Amniotic epithelial cell (primary cell): ENCODE measurements at places on chromosomes 5 and 9.
A peak's percentile ranks its signal among the peaks of the same experiment; 100 is the strongest.

GRCh38 chr5:53936481-53937352 lies 373.7 kb downstream of the ARL15 start:
- DNase-seq = no peak

- DNase-seq = peak; percentile 56
Measured at GRCh38 chr5:81517462-81517861, 123.5 kb upstream of the ACOT12 start.

- DNase-seq = no peak
Measured at GRCh38 chr5:146959360-146959759, 80.8 kb upstream of the PPP2R2B start.

- no peak for DNase-seq
Measured at GRCh38 chr5:79973511-79973910, 17.6 kb downstream of the MTX3 start.

DNA sequence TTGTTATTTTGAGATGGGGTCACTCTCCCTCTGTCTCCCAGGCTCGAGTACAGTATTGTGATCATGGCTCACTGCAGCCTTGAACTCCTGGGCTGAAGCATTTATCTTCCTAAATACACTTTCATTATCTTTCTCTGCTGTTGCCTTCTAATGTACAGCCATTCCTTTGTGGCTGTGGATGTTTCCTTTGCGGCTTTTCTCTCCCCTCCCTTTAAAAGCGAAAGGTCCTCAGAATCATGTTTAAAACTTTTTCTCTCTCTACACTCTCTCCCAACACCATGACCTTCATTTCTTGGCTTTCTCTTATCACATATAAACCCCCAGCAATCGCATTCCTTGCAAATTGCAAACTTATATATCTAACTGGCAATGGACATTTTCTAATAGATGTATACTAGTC lies 1.6 kb downstream of the IFNA2 start:
- no peak for DNase-seq
